ENCODE measurements at places on chromosomes 3 and 15.

DNA sequence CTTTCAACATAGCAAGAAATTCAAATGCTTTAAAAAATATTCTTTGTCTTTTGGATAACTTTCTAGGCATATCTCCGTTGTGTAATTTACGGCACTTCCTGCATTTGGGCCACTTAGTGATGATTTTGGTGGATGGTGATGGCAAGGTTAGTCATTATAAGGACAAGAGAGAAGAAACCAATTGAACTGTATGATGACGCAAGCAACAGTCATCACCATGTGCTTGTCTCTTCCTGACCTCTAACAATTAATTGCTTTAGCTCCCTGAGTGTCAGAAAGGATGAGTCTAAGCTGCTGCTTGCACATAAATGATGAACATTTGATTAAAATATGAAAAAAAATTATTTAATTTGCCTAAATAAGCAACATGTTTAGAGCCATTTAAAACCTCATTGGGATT lies 11.3 kb upstream of the P2RY12 start:
- no peak for DNase-seq

DNA sequence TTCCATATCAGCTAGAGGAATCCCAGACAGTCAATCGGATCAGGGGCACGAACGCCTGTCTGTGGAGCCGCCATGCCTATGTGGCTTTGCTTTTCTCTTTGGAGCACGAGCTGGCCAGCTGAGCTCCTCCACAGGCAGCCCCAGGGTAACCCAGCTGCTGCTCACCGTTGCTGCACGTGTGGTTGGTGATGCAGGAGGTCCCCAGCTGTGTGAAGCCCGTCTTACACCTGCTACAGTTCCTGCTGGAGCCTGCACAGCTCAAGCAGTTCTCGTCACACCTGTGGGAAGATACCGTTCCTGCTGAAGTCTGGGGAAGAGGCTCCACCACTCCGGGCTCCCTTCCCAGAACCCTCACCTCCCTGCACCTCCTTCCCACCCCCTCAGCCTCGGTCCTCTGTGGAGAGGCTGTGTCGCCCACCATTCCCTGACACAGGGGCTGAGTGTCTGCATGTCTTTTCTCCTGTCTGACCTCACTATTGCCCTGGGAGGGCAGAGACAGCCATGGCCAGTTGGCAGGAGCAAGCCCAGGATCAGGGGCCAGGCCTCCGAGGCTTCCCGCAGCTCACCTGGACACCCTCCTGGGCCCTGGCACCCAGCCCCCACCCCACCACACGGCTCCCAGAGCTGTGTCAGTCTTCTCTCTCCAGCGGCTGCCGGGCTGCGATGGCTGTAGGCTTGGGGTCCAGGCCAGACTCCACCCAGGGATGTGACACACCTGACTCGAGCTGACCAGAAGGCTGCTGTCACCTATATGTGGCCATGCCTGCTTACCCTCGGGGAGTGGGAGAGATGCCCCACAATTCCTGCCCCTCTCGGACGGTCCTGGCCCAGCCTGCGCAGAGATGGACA lies 12.2 kb upstream of the SNRPA1 start:
- DNase-seq, result no peak

GRCh38 chr3:179720196-179720595 lies 67.4 kb downstream of the USP13 start:
- DNase-seq, result no peak

DNA sequence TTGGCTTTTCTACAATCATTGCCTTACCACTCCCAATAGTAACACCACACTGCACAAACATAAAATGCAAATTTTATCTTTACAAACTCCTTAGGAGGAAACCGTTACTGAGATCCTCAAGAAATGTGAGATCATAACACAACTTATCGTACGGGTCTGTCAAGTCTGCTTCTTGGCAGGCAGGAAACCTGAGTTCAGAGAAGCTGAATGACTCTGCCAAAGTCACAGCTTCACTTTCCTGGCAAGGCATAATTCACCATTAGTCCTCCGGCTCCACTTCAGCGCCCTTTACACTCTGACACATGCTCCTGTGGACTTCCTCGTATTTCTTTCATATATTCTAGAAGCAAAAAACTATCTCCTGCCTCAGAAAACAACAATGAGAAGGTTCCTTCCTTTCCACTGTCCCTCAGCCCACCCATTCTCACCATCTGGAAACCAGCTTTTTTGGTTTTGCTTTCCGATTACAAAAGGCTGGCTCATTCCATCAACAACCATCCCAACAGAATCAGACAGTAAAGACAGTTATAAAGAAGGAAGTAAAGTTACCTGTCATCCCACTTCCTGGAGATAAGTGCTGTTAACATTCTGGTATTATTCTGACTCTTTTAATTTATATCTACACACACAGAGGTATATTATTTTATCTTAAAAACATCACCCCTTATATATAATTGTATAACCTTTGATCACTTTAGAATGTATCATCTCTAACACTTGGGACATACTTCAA lies 223.4 kb downstream of the STT3B start:
- no peak for DNase-seq

DNA sequence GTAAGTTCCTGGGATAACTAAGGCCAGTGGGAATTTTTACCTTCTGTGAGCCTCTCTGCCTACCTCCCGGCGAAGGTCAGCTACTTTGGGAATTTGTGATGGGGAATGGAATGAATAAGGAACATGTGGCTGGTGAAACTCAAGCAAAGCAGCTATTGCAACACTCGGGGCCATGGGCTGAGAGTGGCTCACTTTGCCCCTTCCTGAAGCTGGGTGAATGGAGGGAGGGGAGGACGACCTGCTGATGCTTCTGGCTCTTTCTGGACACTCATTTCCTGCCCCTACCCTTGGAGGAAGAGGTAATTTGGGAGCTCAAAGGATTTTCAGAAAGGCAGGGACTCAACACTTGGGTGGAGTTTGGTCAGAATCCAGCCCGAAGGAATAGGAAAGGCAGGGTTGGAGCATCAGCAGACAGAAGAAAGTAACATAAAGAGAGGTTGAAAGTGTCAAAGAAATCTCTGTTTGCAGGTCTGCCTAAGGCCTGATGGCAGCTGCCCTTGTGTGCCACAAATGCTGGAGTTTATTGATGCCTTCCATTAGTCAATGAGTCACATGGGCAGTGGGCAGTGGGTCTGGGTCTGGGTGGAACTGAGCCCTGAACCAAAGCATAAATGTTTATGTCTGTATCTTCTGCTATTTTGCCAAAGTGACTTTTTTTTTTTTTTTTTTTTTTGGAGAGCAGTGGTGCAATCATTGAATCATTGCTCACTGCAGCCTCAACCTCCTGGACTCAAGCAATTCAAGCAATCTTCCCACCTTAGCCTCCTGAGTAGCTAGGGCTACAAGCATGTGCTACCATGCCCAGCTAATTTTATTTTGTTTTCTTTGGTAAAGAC lies 12.4 kb downstream of the LAMP3 start:
- no peak for DNase-seq

- no peak for DNase-seq
Measured at GRCh38 chr3:3907023-3907422, 107.8 kb downstream of the LRRN1 start.

- DNase-seq, result no peak
Measured at GRCh38 chr3:22982981-22983587, 220.0 kb upstream of the UBE2E2 start.

- no peak for DNase-seq
Measured at GRCh38 chr3:14118400-14119381, 6.0 kb downstream of the CHCHD4 start.

DNA sequence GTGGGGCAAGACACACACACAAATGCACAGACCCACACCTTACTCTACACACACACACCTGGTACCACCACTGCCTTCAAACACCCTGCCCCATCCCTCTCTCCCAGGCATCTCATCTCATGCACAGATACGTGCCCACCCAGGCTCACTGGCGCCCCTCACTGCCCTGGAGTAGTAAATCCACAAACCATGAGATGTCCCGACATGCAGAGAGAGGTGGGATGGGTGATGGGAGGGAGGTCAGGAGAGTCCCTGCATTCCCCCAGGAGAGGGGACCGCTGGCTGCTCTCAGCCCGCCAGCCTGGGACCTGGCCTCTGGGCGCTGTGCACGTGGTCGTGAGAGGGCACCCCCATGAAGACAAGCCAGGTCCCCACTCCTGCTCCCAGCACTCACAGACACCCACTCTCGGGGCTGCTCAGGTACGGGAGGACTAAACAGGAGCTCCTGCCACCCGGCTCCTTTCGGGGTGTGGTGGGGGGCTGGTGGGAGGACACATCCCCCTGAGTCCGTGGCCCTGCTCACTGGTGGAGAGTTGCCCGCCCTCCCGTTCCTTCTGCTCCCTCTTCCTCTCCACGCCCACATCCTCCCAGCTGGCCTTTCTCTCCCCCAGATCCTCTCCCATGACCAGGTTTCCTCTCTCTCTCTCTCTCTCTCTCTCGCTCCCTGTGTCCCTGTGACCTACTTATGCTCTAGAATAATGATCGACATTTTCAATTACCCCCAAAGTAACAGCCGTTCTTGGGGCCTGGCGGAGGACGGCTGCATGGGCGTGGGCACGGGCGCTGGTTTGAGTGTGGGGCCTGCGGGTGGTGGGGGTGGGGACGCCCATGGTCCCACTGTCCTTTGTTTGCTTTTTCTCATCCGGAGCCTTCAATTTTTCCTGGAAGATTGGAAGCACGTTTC lies 18.9 kb upstream of the CSPG4 start:
- DNase-seq, result no peak

DNA sequence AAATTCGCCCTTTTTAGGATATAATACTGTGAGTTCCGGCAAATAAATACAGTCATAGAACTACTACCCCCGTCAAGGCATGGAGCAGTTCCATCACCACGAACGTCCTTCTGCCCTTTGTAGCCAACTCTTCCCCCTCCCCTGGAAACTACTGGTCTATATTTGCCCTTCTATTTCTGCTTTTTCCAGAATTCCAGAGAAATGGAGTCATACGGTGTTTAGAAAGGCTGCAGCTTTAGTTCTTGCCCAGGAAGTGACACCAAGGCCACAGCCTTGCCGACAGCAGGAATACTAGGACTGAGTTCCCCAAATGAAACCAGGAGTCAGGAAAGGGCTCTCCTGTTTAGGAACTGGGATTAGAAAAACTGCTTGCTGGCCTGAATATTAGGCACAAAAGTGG lies 291.2 kb downstream of the FAM43A start:
- DNase-seq, result no peak

GRCh38 chr3:59280113-59280512 lies 230.3 kb upstream of the CFAP20DC start:
- no peak for DNase-seq

DNA sequence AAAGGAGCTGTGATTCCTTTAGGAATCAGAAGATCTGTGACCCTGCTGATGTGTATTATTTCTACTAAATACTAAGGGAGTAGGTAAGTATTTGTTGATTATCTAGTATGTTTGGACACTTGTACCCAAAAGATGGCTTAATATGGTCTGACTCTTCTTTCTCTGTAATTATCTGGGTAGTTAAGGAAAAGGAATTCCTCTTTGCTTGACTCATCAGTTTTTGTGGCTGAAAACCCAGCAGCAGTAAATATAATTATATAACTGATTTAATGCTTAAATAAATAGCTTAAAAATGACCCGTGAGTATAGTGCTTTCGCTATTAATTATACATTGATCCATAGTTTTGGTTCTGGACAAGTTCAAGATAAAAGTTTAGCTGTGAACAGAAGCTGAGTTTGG lies 155.8 kb downstream of the LRTM1 start:
- DNase-seq, result no peak

- no peak for DNase-seq
Measured at GRCh38 chr3:2578560-2578959, 479.9 kb downstream of the CNTN4 start.

GRCh38 chr3:126982126-126982470 lies 817 bp upstream of the PLXNA1 start:
- DNase-seq, result no peak

GRCh38 chr3:172679599-172679998 lies 31.3 kb downstream of the NCEH1 start:
- no peak for DNase-seq

DNA sequence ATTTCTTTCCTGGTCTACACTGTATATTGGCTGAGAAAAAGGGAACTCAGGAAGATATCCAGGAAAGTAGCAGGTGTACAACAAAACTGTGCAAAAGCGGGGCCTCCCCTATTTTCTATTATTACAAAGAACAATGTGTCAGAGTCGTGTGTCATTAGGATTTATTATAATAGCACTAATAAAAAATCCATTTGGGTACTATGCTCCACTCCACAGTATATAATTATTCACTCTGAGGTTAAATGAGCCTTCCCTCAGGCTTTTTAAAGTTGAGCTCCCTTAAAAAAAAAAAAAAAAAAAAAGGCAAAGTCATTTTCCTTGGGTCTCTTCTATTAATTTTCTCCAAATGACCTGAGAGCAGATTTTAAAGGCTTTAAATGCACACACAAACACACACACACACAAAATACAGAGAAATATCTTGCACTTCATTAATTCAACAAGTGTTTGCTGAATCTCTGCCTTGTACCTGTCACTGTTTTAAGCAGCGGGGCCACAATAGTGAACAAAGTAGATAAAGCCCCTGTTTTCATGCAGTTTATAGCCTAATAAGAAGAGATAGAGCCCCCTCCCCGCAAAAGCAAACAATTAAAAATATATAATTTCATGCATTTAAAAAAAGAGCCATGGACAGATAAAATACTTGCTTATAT lies 1.3 kb upstream of the DPP8 start:
- DNase-seq, result no peak

- DNase-seq, result no peak
Measured at GRCh38 chr15:91604122-91604521, 249.4 kb upstream of the SLCO3A1 start.

- DNase-seq, result no peak
Measured at GRCh38 chr15:63905558-63906265, 72.0 kb upstream of the HERC1 start.

GRCh38 chr3:13065727-13066126 lies 7.5 kb downstream of the IQSEC1 start:
- no peak for DNase-seq

DNA sequence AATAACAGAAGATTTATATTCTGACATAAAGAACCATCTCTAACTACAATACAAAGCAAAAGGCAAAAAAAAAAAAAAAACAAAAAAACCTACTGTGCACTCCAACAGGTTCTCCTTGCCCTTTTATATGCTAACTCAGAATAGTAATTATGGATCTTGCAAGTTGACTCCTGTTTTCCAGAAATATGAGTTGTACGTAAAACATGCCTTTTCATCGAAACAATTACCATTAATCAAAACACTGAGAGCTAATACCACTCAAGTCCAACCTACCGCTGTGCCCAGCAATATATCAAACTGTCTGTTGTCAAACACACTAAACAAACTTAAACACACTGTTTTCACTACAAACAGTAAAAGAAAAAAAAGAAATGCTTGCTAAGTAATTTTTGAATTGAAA lies 389.8 kb downstream of the TBC1D5 start:
- DNase-seq, result no peak

DNA sequence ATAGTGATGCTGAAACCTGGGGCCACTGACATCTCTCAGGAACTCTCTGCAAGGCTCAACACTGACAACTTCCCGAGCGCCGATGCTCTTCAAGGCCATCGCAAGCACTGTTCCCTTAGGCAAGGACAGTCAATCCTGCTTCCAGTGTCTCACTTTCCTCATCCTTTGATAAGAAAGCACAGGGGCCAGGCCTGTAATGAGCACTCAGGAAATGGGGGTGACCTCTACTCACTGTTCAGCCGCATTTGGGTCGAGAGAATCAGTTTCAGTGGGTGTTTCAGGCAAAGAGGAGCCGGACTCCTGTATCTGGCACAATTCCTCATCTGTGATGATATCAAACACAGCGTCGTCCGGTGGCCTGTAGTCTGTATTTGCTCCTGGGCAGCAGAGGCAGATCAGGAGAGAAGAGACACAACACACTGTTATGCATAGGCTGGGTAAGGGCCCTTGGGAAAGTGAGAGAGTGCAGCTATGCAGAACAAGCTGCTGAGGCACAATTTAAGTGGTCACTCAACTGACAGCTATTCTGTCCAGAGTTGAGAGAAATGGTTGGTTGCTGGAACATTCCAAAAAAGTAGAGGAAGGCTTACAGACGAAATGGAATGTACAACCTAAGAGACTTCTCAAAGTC lies 11.9 kb downstream of the CXCR6 start:
- no peak for DNase-seq

Data from activated T-cell treated with anti-CD3 and anti-CD28 coated beads for 1 hour (primary cell).